ENCODE measurements at places on chromosomes 2 and 18.

GRCh38 chr2:111182740-111183139 lies 62.0 kb downstream of the BCL2L11 start:
- DNase-seq = no peak

DNA sequence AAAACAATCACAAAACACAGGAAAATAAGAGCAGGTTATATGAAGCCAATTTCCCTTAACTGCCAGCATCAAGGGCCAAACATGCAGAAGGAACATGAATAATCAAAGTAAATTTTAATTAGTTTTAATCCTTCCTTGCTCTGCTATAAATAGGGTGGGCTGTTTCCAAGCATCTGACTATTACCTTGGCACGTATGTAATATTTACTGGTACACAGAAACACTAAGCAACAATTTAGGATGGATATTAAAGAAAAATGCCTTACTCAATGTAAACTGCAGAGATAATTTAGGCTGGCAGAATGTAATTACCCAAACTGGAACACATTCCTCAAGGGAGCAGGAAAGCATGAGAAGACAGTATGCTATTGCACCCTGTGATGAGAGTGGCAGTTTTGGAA lies 468.2 kb downstream of the TDRD15 start:
- DNase-seq = no peak

DNA sequence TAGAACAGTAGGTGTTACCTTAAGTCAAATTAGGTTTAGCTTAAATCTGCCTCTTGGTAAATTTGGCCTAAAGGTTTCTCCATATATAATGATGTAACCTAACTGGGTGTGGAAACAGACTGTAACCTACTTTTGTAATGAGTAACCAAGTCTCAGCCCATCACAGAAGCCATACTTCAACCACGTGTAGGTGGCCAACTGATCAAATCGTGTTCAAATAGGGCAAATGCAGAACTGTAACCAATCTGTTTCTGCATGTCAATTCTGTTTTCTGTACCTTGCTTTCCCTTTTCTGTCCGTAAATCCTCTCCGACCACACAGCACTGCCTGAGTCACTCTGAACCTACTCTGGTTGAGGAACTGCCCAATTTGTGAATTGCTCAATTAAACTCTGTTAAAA lies 34.0 kb upstream of the PLA2R1 start:
- DNase-seq = no peak

DNA sequence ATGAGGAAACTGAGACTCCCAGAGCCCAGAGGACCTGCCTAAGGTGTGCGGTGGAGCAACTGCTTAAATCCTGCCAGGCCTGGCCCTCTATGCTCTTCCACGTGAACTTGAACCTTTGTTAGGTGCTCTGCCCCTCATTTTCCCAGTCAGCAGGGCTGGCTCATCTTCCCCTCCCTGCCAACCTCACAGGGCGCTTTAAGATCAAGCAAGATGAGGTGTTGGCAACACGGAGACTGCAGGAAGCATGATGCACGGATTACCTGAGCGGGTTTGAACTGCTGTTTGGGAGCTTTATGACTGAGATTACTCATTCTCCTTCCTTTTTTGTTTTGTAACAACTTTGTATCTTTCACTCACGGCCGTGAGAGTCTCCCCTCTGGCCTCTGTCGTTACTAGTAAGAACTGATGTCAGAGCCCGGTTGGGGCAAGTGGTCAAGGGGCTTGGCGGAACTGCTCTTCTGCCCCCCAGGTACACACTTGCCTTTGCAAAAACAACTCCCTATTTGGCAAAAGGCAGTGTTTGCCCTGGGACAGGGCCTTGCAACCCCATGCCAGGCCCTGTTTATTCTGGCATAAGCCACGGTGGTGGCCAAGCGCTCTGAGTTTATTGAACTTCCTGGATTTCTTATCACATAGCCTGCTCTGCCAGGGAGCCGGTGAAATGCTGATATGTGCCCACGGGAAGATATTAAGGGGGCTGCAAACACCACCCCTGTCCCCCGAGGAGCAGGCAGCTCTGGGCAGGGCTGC lies 127.8 kb downstream of the INHBB start:
- DNase-seq = no peak

DNA sequence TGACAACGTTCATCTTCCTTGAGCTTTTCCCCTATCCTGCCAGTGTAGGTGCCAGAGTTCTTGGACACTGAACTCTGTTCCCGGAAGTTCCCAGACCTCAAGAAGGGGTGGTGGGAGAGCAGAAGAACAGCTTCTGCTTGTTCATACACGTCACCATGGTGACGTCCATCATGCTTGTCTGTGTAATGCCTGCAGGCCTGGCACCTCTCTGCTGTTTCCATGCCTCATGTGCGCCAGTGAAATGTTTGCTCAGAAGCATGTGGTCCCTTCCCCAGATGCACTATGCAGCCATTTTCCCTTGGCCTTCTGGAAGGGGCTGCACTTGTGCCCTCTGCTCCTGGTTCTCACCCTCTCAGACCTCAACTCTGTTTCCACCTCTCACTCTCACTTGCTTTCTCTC lies 210.8 kb upstream of the NABP1 start:
- no peak for DNase-seq

DNA sequence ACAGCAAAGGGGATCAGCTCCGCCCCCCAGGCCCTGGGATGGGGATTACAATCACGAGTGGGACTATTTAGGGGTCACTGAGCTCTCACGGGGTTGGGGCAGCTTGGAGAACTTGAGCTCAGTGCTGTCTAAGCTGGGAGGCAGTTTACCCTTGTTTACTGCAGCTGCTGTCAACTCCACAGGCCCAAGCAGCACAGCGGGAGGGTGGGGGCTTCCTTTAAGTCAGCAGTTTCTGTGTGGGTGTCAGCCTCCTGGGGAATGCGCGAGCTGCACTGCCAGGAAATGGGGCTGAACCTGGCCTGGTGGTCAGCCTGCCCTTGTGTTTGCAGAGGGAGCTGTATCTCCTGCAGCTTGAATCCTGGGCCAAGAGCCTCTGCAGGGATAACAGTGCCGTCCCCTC lies 29.8 kb downstream of the TOGARAM2 start:
- no peak for DNase-seq

GRCh38 chr2:184053326-184053725 lies 545.0 kb upstream of the ZNF804A start:
- no peak for DNase-seq

GRCh38 chr2:112924821-112925220 lies 13.9 kb downstream of the IL37 start:
- DNase-seq = no peak

- DNase-seq = peak; percentile 12
These were observed 1530.9 kb upstream of the LRRTM1 start for GRCh38 chr2:81835321-81836000.

- DNase-seq = peak; percentile 83
These were observed 15.5 kb upstream of the RAB10 start for GRCh38 chr2:26018184-26019055.

DNA sequence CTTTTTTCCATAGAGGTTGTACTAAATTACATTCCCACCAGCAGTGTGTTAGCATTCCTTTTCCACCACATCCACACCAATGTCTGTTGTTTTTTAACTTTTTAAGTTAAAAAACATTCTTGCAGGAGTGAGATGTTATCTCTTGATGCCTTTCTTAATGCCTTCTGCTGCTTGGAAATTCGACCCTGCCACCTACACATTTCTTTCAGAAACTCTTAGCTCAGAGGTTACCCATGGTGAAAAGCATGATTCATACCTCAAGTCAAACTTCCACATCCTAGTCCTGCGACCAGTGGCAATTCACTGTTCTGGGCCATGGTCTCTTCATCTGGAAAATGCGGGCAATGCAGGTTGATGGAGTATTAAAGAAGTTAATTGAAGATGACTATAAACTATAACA lies 12.7 kb upstream of the HNMT start:
- DNase-seq = no peak

GRCh38 chr2:37623971-37624900 lies 47.2 kb downstream of the CDC42EP3 start:
- DNase-seq = no peak

DNA sequence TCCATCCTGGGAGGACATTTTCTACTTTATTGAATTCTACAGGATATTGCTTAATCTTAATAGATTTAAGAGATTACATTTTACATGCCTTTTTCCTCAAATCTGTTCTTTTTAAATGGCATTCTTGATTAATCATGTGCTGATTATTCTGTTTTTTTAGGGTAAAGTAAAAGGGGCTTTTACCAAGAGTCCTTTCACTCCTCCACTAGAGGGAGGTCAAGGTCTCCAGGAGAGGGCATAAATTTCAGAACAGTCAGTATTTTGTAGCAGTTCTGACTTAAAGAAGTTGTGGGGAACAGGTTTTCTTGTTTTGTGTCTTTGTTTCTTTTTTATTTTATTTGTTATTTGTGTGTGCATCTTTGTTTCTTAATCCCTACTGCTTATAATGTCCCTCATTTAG lies 25.4 kb downstream of the WDR75 start:
- DNase-seq = peak; percentile 85

GRCh38 chr2:100008956-100009355 lies 133.4 kb downstream of the AFF3 start:
- peak; percentile 5 for DNase-seq

DNA sequence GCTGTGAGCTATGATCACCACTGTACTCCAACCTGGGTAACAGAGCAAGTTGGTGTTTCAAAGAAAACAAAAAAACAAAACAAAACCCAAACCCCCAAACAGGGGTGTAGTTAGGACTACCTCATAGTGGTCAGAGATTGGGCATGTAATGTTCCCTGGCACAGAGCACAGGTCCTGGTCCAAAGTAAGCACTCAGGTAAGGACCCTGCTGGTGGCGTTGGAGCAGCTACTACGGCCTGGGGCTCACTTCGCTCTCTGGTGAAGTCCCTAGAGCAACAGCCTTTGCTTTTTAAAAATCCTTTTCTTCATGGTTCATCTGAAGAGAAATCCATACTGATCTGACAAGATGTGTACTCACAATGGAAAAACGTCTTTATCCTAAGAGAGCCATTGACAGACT lies 130.4 kb downstream of the ZNF236 start:
- no peak for DNase-seq

- DNase-seq = peak; percentile 56
These were observed 180.3 kb upstream of the TACR1 start for GRCh38 chr2:75379476-75380210.

GRCh38 chr18:9839853-9840252 lies 45.9 kb upstream of the TXNDC2 start:
- no peak for DNase-seq

- no peak for DNase-seq
These were observed 21.0 kb downstream of the PNPT1 start for GRCh38 chr2:55672630-55673029.

- no peak for DNase-seq
These were observed 50.2 kb upstream of the BIN1 start for GRCh38 chr2:127157114-127157513.

- DNase-seq = no peak
These were observed 39.8 kb upstream of the ASAP2 start for GRCh38 chr2:9166579-9167377.

DNA sequence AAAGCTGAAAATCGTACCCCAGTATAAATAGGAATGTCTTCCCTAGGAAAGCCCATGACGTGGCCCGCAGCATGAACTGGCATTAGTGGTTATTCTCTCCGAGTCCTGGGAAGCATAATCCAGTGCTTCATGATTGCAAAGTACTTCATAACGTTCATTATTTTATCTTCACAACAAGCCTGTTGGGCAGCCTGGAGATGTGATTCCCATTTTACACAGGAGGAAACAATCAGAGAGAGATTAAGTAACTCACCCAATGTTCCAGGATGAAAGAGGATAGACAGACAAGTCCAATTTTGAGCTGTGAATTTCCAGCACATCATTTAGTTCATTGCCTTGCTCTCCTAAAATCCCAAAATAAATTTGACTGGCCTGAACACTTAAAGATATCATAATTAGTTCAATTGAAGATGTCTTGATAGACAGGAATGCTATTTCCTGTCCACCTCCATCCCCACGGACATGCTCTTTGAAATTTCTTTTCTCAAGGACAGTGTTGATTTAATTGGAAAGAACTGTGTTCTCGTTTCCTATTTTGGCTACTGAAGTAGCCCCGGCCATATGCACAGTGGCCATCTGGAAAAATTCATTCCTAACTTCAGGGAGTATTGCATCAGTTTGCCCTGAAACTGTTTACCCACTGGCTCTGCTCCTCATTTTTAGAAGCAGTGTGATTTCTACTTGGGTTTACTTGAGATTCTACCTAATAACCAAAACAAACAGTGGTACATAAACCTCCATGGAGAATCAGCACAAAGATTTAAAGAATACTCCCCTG lies 93.9 kb downstream of the VWC2L start:
- DNase-seq = no peak

- DNase-seq = no peak
These were observed 130.0 kb downstream of the MBD2 start for GRCh38 chr18:54094474-54094873.

GRCh38 chr18:58276789-58277739 lies 233.0 kb downstream of the NEDD4L start:
- no peak for DNase-seq

GRCh38 chr2:241129086-241129871 lies 20.0 kb downstream of the PASK start:
- peak; percentile 5 for DNase-seq

Data from hematopoietic multipotent progenitor cell treated with erythropoietin and hydrocortisone succinate and interleukin-3 and kit ligand, for 6 days (in vitro differentiated cells).